ENCODE measurements at places on chromosomes 4 and X.

DNA sequence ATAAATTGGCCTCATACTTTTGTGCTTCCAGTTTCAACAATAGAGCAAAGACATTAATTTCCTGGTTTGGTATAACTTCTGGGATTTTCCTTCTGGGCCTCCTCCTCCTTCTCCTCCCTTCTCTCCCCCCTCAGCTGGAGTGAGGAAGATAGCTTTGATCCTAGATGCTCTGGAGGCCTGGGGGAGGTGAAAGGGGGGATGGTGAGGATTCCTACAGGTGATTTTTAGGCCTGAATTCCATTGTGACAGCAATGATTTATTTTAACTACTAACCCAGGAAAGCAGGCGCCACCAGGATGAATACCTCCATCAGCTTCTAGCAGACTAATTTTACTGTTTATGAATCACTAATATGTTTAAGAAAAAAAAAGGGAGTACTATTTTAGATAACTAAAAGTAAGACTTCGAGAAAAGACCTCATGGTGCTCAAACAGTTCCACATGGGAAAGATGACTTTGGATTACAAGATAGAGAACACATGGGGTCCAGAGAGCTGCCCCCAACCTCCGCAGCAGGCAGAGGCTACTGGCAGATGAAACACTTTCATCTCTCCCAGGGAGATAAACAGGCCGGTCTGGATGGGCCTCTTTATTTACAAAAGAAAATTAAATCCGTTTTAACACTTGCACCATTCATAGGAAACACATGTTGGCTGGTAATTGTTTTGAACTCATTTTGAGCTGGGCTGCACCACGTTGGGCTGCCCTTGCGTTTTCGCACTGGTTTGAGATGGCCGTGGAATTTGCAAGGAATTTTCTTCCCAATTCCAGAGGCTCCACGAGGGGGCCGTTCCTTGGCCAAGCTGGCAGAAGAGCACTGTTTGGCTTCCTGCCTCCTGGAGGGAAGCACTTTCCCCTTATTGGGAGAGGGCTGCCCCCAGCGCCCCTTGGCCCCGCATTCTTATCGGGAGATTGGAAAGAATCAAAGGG is 125.1 kb upstream of the STX18 start:
- peak; percentile 33 for DNase-seq

DNA sequence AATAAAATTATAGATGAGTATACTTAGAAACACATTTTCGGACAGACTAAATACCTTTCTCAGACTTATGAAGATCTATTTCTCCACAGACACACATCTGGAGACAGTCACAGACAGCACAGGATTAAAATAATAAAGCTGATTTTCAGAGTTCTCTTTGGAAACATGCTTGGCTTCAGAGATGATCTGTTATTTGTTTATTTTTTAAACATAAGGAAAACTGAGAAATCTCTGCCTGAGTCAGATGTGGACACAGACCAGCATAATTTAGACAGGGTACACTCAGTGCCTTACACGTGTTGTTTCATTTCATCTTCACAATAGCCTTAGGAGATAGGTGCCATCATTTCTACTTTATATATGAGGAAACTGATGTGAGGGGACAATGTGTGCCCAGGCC is 92.1 kb downstream of the SLC9A7 start:
- peak; percentile 21 for DNase-seq

DNA sequence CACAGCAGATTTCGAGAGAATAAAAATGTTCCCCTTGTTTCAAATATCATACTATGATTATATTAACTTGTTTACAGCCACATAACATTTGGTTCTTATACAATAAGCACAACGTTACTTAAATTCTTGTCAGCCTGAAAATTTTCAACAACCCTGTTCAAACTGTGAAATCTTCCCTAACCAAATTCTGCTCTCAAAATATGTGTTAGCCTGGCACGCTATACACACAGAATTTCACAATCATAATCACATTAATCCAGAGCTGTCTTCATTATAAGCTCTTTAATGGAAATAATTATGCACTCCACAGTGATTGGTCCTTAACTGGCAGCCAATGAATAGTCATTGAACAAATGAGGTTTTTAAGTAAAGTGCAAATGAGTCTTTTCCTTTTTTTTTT is 7.3 kb upstream of the PRSS12 start:
- DNase-seq = no peak

GRCh38 chr4:122617597-122618593 is 3.0 kb downstream of the IL21 start:
- peak; percentile 41 for DNase-seq

GRCh38 chr4:169225812-169226211 is 44.9 kb downstream of the SH3RF1 start:
- no peak for DNase-seq

DNA sequence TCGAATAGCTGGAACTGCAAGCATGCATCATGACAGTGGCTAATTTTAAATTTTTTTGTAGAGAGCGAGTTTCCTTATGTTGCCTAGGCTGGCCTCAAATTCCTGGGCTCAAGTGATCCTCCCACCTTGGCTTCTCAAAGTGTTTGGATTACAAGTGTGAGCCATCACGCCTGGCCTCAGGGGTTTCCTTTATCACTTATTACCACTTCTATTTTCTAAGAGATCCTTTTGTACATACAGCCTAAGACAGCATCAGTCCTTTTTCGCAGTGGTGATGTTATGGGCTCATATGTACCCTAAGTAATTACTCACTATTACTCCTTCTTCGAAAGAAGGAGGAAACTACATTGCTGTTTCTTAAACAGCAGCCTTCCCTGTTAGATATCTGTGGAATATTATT is 54.1 kb upstream of the CDKN2AIP start:
- no peak for DNase-seq

DNA sequence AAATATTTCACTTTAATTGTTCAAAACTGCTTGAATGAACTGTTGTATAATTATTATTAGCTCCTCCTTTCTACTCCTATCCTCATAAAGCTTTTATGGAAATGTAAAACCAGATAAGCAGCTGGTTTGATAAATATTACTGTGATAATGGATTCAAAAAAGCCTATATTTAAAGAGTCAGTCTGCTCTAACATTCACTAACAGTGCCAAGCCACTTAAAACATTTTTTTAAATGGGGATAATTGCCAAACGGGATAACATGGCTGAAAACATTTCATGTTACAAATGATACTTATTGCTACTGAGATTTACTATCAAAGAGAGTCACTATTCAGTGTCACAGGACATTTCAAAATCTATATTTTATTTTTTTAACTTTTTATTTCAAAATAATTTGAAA is 17.4 kb downstream of the ARHGAP24 start:
- no peak for DNase-seq

DNA sequence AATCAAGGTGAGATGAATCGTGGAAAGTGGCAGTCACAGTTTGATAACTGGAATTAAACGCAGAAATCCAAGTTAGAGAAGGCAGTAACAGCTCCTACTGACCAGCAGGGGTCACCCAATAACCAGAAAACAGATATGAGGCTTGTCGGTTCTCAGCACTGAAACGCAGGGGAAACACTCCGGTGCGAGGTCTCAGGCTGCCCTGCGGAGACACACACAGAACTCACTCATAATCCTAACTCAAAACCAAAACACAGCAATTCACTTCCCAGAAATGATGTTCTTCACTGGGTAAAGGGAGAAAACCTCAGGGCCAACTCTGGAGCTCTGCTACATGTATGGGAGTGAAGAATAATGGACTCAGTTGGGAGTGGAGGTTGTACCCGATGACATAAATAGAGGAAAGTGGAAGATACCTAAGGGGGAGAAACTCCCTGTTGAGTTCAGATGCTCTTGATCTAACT is 384.4 kb downstream of the RAPGEF2 start:
- DNase-seq = peak; percentile 92

DNA sequence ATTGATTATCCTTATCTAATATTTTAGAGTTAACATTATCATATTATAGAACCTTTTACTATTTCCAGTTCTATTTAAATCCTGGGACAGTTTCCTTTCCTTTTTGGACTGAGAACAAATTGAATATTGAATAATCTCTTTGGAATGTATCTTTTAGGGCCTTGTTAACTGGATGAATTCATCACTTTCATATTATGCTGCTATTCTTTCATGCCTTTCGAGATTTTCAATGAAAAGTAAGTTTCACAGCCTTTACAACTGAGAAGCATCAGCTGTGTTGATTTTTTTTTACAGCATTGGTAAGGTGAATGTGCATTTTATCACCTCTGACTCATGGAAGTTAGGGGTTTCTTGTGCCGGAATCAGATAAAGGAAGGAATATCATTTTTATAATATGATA is 39.6 kb downstream of the PDLIM5 start:
- DNase-seq = peak; percentile 56

GRCh38 chrX:148700021-148700420 is 199.6 kb downstream of the AFF2 start:
- DNase-seq = no peak

DNA sequence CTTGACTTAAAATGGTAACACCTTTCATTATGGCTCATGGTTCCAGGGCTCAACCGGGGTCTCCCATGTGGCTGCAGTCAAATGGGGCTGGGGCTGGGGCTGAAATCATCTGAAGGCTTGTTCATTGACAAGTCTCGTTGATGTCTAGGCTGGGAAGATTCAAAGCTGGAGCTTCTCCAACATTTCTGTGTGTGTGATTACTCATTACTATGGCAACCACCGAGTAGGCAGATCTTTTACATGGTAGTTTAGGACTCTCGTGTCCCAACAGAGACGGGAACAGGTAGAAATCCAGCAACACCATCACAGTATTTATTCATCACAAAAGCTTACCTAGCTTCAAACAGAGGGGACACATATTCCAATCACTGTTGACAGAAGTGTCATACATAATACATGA is 7.8 kb downstream of the YTHDC1 start:
- DNase-seq = peak; percentile 90

DNA sequence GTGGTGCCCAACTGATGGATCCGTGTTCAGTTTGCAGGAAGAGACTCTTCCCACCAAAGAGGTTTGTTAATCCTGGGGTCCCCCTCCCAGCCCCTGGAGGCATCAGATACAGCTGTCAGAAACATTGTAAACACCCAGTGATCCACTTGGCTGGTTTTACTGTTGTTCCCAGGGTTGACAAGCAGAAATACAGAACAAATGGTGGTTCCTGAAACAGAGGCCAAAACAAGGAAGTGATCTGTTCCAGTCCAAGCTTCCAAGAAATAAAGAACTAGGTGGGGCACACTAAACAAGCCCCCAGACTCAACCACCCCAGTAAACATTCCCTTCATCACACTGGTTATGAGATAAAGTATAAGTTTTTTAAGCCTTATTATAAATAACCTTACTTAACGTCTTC is 1.4 kb downstream of the TMLHE start:
- no peak for DNase-seq

DNA sequence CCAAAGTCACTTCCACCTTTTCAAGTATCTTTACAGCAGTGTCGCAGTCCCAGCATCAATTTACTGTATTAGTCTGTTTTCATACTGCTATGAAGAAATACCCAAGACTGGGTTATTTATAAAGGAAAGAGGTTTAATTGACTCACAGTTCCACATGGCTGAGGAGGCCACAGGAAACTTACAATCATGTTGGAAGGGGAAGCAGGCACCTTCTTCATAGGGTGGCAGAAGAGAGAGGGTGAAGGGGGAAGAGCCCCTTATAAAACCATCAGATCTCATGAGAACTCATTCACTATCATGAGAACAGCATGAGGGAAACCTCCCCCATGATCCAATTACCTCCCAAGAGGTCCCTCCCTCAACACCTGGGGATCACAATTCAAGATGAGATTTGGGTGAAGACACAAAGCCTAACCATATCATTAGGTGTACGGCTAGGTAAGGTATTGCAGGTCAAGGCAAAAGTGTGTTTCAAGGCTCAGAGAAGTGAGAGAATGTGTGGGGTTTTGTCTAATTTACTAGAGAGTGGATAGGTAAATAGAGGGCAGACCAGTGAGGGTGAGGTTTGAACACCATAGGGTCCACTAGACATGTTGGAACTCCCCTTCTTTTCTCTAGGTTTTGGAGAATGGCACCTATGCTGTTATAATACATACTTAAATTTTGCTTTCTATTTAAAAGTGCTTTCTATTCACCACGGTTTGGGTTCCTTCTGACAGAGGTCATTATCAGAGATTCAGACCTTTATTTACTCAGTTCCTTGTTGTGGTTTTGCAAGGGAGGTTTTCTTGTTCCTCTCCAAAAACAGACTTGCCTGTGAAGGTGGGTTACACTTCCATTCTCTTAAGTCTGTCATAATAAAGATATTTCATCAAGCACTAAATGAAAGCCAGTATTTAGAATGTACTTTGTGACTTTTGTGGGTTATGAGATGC is 186.6 kb downstream of the CPEB2 start:
- DNase-seq = no peak

DNA sequence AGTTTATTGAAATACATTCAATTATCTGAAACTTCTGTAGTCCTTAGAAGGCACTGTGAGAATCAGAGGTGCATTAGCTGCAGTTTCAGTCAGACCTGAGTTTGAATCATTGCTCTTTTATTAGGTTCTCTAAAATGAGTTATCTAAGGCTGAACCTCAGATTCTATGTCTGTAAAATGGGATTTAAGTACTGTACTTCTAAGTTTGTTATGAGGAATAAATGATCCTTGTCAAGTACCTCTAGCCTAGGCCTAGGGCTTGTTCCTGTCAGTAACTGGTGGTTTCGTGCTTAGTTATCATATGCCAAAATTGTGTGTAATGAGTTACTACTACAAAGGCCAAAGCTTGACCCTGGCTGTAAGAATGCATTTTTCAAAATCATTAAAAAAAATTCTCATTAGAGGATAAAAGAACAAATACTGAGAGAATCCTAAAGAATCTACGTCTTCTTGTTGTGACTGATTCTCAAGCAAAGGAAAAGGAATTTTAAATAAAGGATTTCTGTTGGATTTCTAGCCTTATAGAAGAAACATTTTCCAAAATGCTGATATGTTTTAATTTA is 65.8 kb downstream of the SLIT2 start:
- DNase-seq = no peak

DNA sequence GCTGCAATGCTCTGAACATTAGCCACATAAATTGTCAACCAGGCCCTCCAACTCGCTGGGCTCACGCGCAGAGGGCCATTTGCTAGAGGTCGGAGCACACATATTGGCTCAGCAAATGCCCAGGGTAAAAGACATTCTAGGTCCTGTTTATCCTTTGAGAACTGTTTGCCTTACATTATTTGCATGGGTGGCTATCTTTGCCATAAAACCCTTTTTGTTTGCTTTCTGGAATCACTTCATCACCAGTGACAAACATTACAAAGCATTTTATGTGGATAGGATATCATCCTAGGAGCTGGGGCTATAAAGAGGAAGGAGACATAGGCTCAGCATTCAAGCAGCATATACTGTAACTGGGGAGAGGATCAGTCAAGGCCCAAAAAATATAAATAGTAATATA is 149.2 kb upstream of the RAI2 start:
- DNase-seq = no peak

DNA sequence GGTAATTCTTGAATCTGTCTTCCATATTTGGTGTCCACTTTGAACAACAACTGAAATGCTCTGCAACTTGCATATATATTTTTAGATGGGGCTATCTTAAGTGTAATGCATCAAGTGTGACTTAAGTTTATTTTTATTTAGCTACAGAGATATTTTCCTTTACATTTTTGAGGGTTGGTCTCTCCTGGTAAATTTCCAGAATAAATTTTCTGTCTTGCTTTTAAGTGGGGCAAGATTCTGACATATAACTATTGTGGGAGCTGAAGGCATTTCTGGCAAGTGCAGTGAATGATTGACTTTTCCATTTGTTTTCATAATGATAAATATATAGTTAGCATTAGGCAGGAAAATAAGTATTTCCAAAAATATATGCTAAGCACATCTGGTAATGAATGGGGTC is 18.8 kb downstream of the UNC5C start:
- no peak for DNase-seq
